Body of pancreas (tissue), 4 donors: ENCODE measurements at places on chromosomes 3 and 15. TPM values are rescaled to one million over a fixed set of nuclear protein-coding genes. Genes with fewer than 3 reads are reported as not detected.
A peak's percentile ranks its signal among the peaks of the same experiment; 100 is the strongest.

DNA sequence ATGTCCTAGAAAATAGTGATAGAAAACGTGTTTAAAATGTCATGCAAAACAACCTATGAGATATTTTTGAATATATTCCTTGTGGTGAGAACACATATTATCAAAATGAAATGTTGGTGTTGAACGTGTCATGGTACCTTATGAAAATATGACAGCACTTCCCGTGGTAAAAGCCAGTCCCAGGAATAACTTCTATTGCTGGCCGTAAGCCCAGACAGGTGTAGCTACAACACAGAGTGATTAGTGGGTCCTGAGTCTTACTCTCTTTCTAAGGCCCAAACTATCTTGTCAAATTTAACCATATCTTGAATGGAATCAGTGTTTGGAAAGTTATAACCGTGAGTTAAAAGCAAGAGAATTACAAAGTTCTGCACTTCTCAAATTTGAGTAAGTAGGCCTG lies 24.1 kb downstream of the RARB start:
- DNase-seq: no peak
- H3K4me3 ChIP-seq: no peak overlapping the region
- H3K36me3 ChIP-seq: no peaks in the 10 kb centered on the region
- H3K27ac ChIP-seq: no peak overlapping the region
- peaks cover 24% of the 10 kb centered on the region for H3K4me1 ChIP-seq

DNA sequence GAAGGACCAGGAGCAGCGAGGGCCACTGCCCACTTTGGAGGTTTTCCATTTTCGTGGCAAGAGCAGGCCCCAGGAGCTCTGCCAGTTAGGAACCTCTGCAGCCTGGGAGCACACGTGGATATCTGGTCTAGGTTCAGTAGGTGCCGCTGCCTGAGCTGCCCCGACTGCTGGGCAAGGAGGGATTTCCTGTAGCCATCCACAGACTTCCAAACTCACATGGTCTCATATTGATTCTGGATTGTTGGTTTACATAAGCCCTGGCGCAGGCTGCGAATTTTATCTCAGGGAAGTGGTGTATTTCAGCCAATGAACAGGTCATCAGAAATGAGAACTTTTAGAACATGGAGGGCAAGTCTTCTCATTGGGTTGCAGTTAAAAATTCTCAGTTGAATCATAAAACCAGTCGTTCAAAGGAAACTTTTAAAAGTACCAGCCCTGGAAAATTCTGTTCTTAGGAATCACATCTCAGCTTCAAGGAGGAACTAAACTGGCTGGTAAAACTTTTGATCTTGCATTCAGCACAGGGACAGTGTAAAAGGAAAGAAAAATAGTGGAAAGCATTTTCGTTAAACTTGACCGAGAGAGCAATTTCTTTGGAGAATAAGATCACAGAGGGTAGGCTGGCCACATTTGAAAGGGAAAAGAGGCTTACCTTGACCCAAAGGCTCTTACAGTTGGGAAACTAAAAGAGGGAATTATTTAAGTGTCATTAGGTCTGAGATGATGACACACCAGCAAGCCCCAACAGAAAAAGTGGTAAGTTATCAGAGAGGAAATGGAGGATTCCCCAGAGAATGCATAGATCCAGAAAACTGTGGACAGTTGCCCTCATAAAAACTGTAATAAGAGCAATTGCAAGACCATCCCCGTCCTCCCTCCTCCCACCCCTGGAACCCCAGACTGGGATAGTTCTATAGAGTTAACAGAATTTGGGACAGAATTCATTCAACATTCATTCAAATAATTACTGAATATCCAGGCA lies 6.4 kb upstream of the RTP3 start:
- peaks cover 25% of the 10 kb centered on the region for H3K4me1 ChIP-seq
- H3K27me3 ChIP-seq: no peaks in the 10 kb centered on the region
- peak; percentile 82 for DNase-seq

The CKMT1A gene
- total RNA-seq: not detected

The TMEM42 gene
- 14.3 TPM for total RNA-seq

DNA sequence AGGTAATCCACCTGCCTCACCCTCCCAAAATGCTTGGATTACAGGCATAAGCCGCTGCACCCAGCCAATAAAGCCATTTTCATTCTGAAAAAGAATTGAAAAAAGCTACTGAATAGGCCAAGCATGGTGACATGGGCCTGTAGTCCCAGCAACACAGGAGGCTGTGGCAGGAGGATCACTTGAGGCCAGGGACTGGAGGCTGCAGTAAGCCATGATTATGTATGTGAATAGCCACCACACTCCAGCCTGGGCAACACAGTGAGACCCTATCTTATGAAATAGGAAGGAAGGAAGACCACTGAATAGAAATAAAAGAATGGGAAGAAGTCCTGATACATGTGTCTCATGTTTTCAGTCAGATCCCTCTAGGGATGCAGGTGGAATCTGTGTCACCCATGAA lies 36.0 kb upstream of the SEMA4B start:
- peak overlapping the region; percentile 45 for H3K27ac ChIP-seq
- no peaks in the 10 kb centered on the region for H3K36me3 ChIP-seq
- no peak for DNase-seq
- no peaks in the 10 kb centered on the region for H3K27me3 ChIP-seq
- no peak overlapping the region for H3K4me3 ChIP-seq
- peaks cover 32% of the 10 kb centered on the region for H3K4me1 ChIP-seq

DNA sequence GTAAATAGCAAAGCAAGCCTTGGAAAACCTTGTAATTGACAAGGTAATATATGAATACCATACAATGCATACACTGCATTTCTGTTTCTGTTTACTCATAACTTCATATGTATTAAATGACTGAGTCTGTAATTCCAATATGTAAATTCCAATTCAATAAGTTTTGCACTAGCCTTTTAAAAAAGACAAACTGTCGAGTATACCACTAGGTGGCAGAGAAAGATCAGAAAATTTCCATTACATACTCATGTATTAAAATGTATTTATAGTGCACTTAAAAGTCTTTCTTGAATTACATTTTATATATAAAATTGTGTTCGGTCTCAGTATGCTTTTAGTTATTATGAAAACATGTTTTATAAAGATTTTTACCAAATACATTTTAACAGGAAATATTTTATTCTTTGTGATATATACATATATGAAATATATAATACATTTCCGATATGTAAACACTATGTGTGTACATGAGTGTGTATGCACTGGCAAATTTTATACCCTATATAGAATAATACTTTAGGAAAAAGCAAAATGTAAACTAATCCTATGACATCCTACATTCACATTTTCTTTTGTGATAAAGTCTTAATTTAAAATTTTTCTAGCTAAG lies 216.8 kb downstream of the VGLL3 start:
- no peak overlapping the region for H3K27ac ChIP-seq
- peaks cover 3% of the 10 kb centered on the region for H3K4me1 ChIP-seq
- H3K4me3 ChIP-seq: no peak overlapping the region

GRCh38 chr3:53039376-53039752 lies 6.5 kb downstream of the SFMBT1 start:
- no peaks in the 10 kb centered on the region for H3K27me3 ChIP-seq
- no peak overlapping the region for H3K27ac ChIP-seq
- H3K4me3 ChIP-seq: no peak overlapping the region

DNA sequence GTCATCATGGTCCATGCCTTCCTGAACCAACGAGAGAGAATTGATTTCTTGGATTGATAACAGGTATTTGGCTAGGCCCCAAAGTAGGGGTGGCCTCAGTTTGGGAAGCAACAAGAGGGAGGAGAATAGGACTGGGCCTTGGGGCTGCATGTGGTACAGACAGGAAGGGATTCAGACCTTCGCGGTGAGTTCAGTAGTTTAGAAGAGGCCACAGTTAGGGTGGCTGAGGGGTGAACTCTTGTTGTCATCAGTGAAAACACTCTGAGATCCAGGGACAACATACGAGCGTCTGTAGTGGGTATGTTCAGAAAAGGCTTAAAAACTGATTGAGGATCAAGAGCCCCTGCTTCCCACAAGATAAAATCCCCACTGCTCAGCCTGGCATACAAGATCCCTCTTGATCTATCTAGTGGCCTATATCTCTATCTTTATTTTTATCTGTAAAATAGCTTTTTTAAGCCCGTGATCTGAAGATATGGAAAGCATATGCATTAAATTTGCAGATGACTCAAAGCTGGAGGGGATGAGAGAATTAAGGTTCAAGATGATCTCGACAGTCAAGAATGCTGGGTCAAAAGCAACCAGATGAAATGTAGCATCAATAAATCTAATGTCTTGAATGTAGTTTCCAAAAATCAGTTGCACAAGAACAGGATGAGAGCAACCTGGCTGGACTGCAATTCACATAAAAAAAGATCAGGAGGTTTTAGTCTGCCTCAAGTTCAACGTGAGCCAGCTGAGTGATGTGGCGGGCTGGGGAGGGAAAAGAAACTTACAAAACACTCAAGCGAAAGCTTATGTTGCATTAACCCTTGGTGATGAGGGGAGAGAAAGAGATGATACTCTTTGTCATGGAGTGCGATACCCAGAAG lies 221.1 kb upstream of the TLE3 start:
- no peak overlapping the region for H3K27ac ChIP-seq
- H3K36me3 ChIP-seq: no peaks in the 10 kb centered on the region
- H3K4me1 ChIP-seq: peaks cover 3% of the 10 kb centered on the region
- no peaks in the 10 kb centered on the region for H3K27me3 ChIP-seq
- no peak for DNase-seq

The FGF7 gene
- 18.5 TPM for total RNA-seq

- H3K27me3 ChIP-seq: no peaks in the 10 kb centered on the region
- no peaks in the 10 kb centered on the region for H3K4me1 ChIP-seq
- no peaks in the 10 kb centered on the region for H3K36me3 ChIP-seq
Observed at GRCh38 chr3:124986192-124987143, 51.9 kb upstream of the MUC13 start.

GRCh38 chr3:187252311-187252710 lies 39.2 kb downstream of the MASP1 start:
- H3K4me3 ChIP-seq: no peak overlapping the region
- H3K27me3 ChIP-seq: no peaks in the 10 kb centered on the region
- no peak overlapping the region for H3K27ac ChIP-seq
- DNase-seq: no peak
- H3K4me1 ChIP-seq: peaks cover 4% of the 10 kb centered on the region

The CNTN3 gene
- 20.4 TPM for total RNA-seq

DNA sequence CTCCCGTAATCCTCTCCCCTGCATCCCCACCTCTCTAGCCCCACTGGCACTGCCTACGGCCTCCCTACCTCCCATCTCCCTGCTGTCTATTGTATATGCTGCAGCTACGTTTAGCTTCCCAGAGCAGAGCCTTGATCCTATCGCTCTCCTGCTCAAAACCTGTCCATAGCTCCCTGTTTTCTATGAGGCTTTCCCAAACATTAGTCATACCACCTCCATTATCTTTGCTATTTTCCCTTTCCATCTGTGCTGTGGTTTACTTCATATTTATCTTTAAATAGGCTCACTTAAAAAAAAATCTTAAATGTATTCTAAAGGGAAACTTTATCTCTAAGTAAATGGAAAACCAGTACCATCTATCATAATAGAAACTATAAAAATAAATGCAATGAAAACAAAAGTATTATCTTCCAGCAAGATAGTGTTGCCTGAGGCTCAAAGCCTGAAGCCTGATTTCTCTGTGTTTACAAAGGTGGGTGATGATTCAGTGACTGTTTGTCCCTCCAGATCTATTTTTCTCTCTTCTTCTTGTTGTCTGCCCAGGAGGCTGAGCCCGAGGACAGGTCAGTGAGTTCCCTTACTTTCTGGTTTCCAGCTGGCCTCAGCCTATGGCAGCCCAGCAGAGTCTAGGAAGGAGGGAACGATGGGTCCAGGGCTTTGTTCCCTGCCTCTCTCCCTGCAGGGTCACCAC lies 397.1 kb upstream of the CFAP20DC start:
- no peak for DNase-seq
- H3K4me3 ChIP-seq: no peak overlapping the region
- no peaks in the 10 kb centered on the region for H3K27me3 ChIP-seq
- no peak overlapping the region for H3K27ac ChIP-seq
- no peaks in the 10 kb centered on the region for H3K36me3 ChIP-seq
- peaks cover 7% of the 10 kb centered on the region for H3K4me1 ChIP-seq

DNA sequence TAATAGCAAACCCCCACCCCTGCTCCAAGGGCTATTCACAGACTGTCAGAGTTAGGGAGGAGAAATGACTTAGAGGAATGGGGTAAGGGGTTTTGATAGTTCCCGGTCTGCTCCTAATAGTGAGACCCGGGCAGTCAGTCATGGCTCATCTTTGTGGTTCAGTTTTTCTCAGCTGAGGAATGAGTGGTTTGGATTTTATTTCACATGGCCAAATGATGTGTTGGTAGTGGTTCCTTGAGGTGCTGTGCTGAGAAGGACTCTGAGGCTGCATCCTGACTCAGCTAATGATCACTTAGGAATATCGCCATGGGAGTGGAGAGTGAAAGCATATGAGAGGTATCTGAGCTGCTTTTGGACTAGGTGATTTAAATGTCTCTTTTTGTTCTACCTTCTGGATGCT lies 80.2 kb downstream of the LPP start:
- H3K27ac ChIP-seq: no peak overlapping the region
- no peak for DNase-seq
- no peak overlapping the region for H3K4me3 ChIP-seq

The FAM107A gene
- total RNA-seq: 14.5 TPM

DNA sequence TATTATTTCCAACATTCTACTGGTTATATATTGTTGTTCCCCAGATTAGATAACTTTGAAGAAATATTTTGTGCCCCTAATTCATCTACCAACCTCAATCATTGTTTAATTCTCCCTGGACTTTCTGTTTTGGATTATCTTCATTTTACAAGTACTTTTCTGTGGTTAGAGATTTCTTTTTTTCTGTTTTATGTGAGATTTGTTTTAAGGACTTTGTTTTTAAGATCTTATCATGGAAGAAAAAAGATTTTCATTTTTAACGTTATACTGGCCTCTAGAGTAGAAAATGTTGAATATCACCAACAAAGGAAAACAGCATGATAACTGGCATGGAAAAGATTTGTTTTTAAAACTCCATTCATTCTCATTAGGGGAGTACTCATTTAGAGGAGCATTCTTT lies 210.9 kb upstream of the KCNMB2 start:
- H3K27ac ChIP-seq: no peak overlapping the region
- H3K36me3 ChIP-seq: no peaks in the 10 kb centered on the region
- H3K4me1 ChIP-seq: peaks cover 13% of the 10 kb centered on the region
- H3K27me3 ChIP-seq: no peaks in the 10 kb centered on the region

The PRSS50 gene
- 2.6 TPM for total RNA-seq

The SLC51B gene
- total RNA-seq: not detected

GRCh38 chr3:45210308-45211041 lies 15.6 kb downstream of the TMEM158 start:
- DNase-seq: peak; percentile 89
- H3K4me1 ChIP-seq: peaks cover 7% of the 10 kb centered on the region
- H3K36me3 ChIP-seq: no peaks in the 10 kb centered on the region
- H3K4me3 ChIP-seq: no peak overlapping the region

The PLA2G4F gene
- total RNA-seq: 2.0 TPM

The CPN2 gene
- not detected for total RNA-seq
